H9 (cell line): ENCODE measurements at places on chromosomes 7 and 10. TPM values are rescaled to one million over a fixed set of nuclear protein-coding genes. Genes with fewer than 3 reads are reported as not detected.

DDC gene
- not detected in 2 replicates for total RNA-seq

VGF gene
- total RNA-seq = 37.1 and 39.1 TPM in 2 replicates

NANOS1 gene
- 4.5 and 5.5 TPM in 2 replicates for total RNA-seq

DNA sequence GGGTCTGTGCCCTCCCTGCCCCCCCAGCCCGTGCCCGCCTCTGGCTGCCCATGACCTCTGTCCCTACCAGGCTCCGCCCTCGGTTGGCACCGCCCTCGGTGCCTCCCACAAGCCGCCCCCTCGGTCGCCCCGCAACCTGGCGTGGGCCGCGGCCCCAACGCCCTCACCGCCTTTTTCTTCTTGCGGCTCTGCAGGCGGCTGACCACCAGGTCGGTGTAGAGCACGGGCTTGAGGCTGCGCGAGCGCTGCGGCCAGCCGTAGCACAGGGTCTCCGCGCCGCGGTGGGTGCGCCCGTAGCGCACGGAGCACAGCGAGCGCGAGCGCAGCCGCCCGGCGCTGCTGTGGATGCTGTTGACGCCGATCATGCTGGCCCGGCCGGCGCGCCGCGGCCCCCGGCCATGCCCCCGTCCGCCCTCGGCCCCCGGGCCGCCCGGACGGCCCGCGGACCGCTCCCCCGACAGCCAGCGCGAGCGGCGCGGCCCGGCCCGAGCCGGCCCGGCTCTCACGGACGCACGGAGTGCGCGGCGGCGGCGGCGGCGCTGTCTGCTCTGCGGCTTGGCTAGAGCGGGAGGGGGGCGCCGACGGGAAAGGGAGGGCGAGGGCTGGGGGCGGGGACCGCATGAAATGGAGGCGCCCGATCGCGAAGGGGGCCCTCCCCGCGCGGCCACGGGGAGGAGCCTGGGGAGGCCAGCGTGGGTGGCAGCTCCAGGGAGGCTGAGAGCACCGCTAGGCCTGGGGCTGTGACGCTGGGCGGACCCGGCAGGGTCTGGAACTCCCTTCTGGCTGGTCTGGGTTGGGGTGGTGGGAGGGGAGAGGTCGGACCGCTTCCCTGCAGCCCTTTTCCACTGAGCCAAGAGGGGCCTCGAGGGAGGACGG, 9.6 kb downstream of the PSD start:
- H3K4me1 ChIP-seq = peaks cover 3% of the 10 kb centered on the region; the same call in 1 of the 2 replicates
- H3K36me3 ChIP-seq = peaks cover 2% of the 10 kb centered on the region; the same call in 1 of the 3 replicates
- peaks cover 27% of the 10 kb centered on the region; the same call in 1 of the 2 replicates for H3K27me3 ChIP-seq
- peak overlapping the region; percentile 75 for H3K4me3 ChIP-seq

RAB19 gene
- 14.4 and 15.1 TPM in 2 replicates for total RNA-seq

DNA sequence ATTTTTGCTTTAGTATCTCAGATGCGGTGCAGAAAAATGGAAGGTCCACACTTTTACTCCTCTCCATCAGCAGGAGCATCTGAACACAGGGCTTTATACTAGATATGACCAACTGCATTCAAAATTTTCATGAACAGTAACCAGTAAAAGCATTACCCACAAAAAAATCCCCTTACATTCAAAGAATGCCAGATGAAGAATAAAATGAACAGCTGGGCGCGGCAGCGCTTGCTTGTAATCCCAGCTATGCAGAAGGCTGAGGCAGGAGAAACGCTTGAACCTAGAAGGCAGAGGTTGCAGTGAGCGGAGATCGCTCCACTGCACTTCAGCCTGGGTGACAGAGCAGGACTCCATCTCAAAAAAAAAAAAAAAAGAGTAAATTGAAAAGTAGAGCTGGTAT, 3.1 kb downstream of the SAR1A start:
- no peak for DNase-seq
- H3K4me1 ChIP-seq = no peaks in the 10 kb centered on the region

- H3K27me3 ChIP-seq = no peaks in the 10 kb centered on the region
- H3K4me1 ChIP-seq = no peaks in the 10 kb centered on the region
- DNase-seq = no peak
- no peak overlapping the region for H3K27ac ChIP-seq
- no peaks in the 10 kb centered on the region for H3K36me3 ChIP-seq
Measured at GRCh38 chr10:24415455-24416125, 206.7 kb downstream of the KIAA1217 start.

- no peak for DNase-seq
- H3K4me1 ChIP-seq = 0 out of 2 replicates have a peak, but pooled peaks cover 3% of the 10 kb centered on the region
- H3K36me3 ChIP-seq = no peaks in the 10 kb centered on the region
- H3K27me3 ChIP-seq = no peaks in the 10 kb centered on the region
Measured at GRCh38 chr10:123516291-123516690, 149.9 kb upstream of the GPR26 start.

GRCh38 chr10:110219884-110220283, 12.5 kb downstream of the MXI1 start:
- H3K36me3 ChIP-seq = no peaks in the 10 kb centered on the region
- no peak overlapping the region for H3K4me3 ChIP-seq
- peaks cover 7% of the 10 kb centered on the region; the same call in 1 of the 2 replicates for H3K4me1 ChIP-seq
- H3K27ac ChIP-seq = no peak overlapping the region
- DNase-seq = no peak

DNA sequence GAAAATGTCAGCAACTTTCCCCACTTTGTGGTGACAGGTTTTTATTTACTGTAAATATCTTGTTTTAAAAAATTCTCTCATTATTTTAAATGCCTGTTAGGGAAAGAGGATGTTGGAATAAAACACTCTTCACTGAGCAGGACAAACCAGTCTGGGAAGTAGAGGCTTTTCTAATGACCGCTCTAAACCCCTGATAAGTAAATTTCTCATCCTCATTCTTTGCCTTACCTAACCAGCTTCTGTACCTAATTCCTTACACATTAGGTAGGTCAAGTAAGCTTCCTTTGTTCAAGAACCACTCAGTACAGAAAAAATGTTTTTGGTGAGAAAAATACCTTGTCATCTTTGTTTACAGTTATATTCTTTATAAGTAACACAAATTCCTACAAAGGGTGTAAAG, 143.6 kb downstream of the GPR85 start:
- H3K4me1 ChIP-seq = no peaks in the 10 kb centered on the region
- H3K27me3 ChIP-seq = no peaks in the 10 kb centered on the region
- DNase-seq = no peak
- H3K36me3 ChIP-seq = peaks cover 1% of the 10 kb centered on the region; the same call in 1 of the 3 replicates

- no peaks in the 10 kb centered on the region for H3K27me3 ChIP-seq
- no peaks in the 10 kb centered on the region for H3K36me3 ChIP-seq
- no peak for DNase-seq
- H3K27ac ChIP-seq = no peak overlapping the region
Measured at GRCh38 chr10:87656431-87657072, 3.1 kb upstream of the PAPSS2 start.

AOAH gene
- total RNA-seq = 0.39 TPM in 1 of 2 replicates, not detected in the other

DNA sequence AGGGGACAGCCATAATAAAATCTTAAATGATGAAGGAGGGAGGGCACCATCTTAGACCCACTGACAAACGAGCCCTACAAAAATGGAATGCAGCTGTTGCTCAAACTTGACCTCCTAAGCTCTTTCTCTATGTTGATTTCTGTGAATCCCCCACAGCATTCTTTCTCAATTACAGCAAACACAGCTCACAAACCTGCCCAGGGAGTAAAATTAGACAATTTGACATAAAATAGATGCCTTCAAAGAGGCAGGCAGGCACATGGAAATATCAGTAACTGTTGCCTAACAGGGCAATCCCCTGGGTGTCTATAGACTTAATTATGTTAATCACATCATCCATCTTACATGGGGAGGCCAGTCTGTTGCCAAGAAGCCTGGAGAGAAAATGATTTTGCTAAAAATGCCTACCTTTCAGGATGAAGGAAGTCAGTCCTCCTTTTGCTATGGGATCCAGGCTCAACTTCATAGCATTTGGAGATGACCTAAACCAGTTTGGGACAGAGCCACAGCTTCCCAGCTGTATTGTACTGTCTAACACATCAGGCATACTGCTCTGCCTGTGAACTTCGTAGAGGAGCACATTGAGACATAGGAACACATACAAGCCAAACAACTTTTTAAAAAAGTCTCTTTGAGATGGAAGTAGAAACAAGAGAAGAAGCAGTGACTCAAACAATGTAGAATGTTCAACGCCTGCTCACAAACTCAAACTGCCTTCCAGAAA, 1177.4 kb downstream of the SORCS1 start:
- H3K27ac ChIP-seq = no peak overlapping the region
- no peak for DNase-seq
- no peaks in the 10 kb centered on the region for H3K4me1 ChIP-seq
- H3K36me3 ChIP-seq = no peaks in the 10 kb centered on the region
- no peak overlapping the region for H3K4me3 ChIP-seq

DNA sequence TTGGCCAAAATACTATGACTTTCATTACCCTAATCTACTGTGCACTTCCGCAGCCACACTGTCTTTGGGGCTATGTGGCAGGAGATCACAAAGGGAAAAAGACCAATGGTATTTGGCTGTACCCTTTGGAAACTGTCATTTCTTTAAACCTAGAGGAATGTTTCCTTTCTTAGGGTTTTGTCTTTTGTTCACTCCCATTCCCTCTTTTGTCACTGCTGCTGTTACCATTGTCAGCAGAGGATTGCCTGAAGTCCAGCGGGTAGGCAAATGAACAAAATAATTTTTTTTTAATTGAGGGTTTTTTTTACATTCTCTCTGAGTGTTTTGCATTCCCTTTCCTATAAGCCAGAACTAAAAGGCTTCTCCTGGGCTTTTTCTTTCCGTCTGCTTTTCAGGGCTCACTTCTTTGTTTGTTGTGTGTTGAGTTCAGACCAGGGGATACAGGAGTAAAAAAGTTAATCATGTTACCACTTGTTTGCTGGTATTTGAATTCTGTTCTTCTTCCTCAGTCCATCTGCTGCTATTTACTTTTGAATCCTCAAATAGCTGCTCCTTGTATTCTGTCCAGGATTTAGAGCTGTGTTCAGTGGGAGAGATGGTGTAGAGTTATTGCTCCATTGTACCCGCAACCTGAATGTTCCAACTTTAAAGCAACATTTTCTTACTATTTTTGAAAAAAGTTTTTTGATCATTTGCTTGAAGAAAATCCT, 374.6 kb downstream of the SUGCT start:
- H3K4me1 ChIP-seq = no peaks in the 10 kb centered on the region
- H3K36me3 ChIP-seq = no peaks in the 10 kb centered on the region
- H3K27ac ChIP-seq = no peak overlapping the region
- no peak overlapping the region for H3K4me3 ChIP-seq
- no peaks in the 10 kb centered on the region for H3K27me3 ChIP-seq

SLC26A3 gene
- total RNA-seq = not detected in 2 replicates

DKK1 gene
- total RNA-seq = 0.64 and 1.1 TPM in 2 replicates

BLNK gene
- not detected in 2 replicates for total RNA-seq

DNA sequence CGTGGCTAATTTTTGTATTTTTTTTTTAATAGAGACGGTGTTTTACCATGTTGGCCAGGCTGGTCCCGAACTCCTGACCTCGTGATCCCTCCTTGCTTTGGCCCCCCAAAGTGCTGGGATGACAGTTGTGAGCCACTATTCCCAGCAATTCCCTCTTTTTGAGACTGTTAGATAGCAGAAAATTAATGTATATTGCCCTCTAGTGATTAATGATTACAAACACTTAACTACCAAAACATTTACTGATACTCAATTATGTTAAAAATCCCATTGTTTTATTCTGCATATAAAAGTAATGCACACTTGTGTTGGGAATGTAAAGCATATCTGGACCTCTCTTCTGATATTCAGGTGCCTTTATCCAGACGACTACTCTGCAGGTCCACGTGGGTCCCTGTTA, 41.2 kb upstream of the COBL start:
- H3K4me3 ChIP-seq = no peak overlapping the region
- DNase-seq = no peak
- peaks cover 2% of the 10 kb centered on the region; the same call in 1 of the 2 replicates for H3K4me1 ChIP-seq
- no peaks in the 10 kb centered on the region for H3K27me3 ChIP-seq

SLC18A3 gene
- not detected in 2 replicates for total RNA-seq

DNA sequence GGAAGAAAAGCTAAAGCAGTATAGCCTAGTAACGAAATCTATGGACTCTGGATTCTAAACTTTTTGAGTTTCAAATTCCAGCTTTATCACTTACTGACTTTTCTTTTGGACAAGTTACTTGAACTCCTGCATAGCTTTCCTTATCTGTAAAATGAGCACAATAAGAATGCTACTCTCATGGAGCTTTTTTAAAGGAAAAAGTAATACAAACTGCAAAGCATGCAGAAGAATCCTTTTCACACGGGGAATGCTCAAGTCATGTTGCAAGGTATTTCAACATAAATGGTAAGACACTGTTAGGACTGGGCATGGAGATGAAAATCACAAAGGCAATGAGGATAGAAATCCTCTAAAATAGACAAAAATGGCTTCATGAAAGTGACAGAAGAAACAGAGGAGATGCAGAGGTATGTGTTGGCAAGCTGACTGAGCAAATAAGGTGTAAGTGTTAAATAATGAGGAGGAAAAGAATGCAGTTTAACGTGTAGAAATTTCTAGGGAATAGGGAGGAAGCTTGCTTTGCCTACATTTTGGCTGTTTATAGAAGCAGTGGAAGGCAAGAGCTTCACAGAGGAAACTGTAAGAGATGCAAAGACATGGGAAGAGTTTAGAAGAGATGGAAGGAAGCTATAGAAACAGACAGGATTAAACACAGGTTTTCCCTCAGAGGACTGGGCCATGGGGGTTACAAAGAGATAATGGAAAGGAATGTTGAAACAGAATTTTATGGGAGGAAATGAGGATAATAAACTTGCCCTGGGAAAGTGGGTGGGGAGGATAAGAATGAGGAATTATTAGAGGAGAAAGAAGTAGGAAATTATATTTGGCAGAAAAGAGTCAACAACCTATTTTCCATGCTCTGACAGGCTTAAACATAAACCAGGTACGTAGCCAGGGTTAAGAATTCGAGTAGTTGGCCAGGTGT, 28.8 kb upstream of the SNX13 start:
- no peak for DNase-seq
- H3K27me3 ChIP-seq = no peaks in the 10 kb centered on the region
- H3K4me3 ChIP-seq = no peak overlapping the region
- H3K4me1 ChIP-seq = no peaks in the 10 kb centered on the region

PAX4 gene
- not detected in 2 replicates for total RNA-seq

GRCh38 chr10:126704649-126705048, 34.2 kb upstream of the C10orf90 start:
- no peaks in the 10 kb centered on the region for H3K36me3 ChIP-seq
- no peak for DNase-seq
- H3K4me1 ChIP-seq = no peaks in the 10 kb centered on the region; the same call in 1 of the 2 replicates
- H3K27ac ChIP-seq = no peak overlapping the region
- no peak overlapping the region for H3K4me3 ChIP-seq

DNA sequence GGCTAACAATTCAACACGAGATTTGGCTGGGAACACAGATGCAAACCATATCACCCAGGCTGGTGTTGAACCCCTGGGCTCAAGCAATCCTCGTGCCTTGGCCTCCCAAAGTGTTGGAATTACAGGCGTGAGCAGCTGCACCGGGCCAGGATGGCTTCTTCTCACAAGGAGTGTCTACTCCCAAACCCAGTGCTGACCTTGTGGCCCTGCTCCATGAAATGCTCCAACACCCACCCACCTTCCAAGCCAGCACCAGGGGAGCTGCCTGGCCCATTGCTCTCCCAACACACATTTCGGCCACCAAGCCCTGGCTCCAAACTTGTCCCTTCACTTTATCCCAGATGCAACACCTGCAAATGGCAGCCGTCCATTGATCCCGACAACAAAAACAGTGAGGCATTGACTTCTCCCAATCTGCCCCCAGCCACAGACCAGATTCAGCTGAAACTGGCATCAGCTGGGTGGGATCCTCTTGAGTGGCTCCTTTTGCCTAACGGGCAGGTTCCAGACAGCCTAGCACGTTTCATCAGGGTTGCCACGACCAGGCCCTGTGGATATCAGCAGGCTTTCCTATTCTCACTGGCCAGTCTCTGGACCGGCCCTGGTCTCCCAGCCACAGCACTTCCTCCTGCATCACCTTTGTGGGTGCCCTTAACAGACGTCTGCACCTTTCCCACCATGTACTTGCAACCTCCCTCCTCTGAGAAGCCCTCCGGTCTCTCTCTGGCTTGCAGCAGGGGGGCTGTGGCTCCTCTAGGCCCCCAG, 105.7 kb upstream of the CARD11 start:
- DNase-seq = no peak
- no peaks in the 10 kb centered on the region for H3K27me3 ChIP-seq
- H3K27ac ChIP-seq = no peak overlapping the region
- no peaks in the 10 kb centered on the region for H3K36me3 ChIP-seq
- no peaks in the 10 kb centered on the region for H3K4me1 ChIP-seq
- no peak overlapping the region for H3K4me3 ChIP-seq
